ENCODE measurements at places on chromosomes 4 and X. TPM values are rescaled to one million over a fixed set of nuclear protein-coding genes. Genes with fewer than 3 reads are reported as not detected.
A peak's percentile ranks its signal among the peaks of the same experiment; 100 is the strongest.

Gene PABPC4L
- polyA plus RNA-seq = not detected

Gene CLTRN
- 0.39 TPM for polyA plus RNA-seq

Gene DRP2
- 0.09 TPM for polyA plus RNA-seq

DNA sequence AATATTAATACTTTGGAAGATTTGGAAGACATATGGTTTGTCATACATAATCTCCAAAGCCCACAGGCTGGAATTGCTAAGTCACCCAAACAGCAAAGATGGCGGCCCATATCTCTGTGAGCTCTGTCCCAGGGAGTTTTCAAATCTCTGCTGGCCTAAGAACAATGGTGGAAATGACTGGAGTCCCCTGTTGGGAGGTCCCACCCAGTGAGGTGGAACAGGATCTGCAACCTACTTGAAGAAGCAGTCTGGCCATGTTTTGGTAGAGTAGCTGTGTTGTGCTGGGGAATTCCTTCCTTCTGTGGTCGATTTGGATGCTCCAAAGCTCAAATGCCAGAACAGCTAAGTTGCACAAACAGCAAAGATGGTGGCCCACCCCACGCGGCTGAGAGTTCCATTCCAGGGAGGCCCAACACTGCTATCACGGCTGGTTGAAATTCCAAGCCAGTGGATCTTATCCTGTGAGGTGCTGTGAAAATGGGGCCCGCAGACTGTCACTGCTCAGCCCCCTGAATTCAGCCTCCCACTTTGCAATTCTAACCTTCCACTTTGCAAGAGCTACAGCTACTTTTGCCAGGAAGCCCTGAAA lies 3.2 kb upstream of the UGT2B7 start:
- DNase-seq = no peak

- no peak for DNase-seq
Measured at GRCh38 chr4:25879991-25880651, 17.3 kb upstream of the SEL1L3 start.

- DNase-seq = peak; percentile 4
Measured at GRCh38 chr4:97987019-97987648, 156.1 kb downstream of the STPG2 start.

Measured in HepG2 (cell line).